ENCODE measurements at places on chromosomes 16 and 17.
A peak's percentile ranks its signal among the peaks of the same experiment; 100 is the strongest.

GRCh38 chr17:57540596-57540995, 204.5 kb downstream of the CCDC182 start:
- DNase-seq, result no peak

DNA sequence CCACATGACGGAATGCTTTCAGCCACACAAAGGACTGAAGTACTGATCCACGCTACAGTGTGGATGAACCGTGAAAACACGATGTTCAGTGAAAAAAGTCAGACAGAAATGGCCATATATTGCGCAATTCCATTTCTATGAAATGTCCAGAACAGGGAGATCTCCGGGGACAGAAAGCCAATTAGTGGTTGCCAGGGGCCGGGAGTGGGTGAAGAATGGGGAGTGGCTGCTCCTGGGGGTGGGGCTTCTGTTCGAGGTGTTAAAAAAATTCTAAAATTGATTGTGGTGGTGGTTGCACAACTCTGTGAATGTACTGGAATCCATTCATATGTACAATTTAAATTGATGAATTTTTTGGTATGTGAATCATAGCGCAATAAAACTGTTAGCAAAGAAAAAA, 154.8 kb upstream of the HSBP1 start:
- no peak for DNase-seq

- no peak for DNase-seq
These were observed 276.0 kb downstream of the MAP2K6 start for GRCh38 chr17:69690531-69690930.

DNA sequence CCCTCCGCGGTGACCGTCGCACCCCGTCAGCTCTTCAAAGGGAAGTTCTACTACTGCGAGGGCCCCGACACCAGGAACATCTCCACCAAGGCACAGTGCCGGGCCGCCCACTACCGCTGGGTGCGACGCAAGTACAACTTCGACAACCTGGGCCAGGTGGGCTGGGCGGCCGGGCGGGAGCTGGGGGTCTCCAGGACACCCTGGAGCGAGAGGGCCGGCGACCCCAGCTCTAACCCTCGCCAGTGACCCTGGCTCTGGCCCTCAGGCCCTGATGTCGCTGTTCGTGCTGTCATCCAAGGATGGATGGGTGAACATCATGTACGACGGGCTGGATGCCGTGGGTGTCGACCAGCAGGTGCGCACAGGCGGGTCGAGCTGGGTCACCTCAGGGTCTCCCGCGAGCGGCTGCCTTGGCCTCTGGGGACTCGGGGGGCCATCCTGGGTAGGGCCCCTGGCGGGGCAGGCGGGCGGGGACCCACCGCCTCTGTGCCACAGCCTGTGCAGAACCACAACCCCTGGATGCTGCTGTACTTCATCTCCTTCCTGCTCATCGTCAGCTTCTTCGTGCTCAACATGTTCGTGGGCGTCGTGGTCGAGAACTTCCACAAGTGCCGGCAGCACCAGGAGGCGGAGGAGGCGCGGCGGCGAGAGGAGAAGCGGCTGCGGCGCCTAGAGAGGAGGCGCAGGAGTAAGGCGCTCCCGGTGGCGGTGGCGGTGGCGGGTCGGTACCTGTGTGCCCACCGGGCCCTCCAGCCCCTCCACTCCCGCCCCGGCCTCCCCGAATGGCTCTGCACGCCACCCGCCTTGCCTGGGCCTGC, 13.4 kb downstream of the TPSG1 start:
- no peak for DNase-seq

- DNase-seq, result no peak
These were observed 7.0 kb upstream of the FAM83G start for GRCh38 chr17:19011581-19011980.

- DNase-seq, result no peak
These were observed 19.2 kb downstream of the AQP8 start for GRCh38 chr16:25235991-25236390.

- DNase-seq, result peak; percentile 83
These were observed 1.5 kb downstream of the TMEM102 start for GRCh38 chr17:7436556-7437368.

GRCh38 chr17:29063992-29064391, 21.1 kb downstream of the PIPOX start:
- DNase-seq, result no peak

- no peak for DNase-seq
These were observed 6.6 kb upstream of the TSPOAP1 start for GRCh38 chr17:58335061-58335731.

- DNase-seq, result no peak
These were observed 358.7 kb downstream of the GRIN2A start for GRCh38 chr16:9823510-9823909.

DNA sequence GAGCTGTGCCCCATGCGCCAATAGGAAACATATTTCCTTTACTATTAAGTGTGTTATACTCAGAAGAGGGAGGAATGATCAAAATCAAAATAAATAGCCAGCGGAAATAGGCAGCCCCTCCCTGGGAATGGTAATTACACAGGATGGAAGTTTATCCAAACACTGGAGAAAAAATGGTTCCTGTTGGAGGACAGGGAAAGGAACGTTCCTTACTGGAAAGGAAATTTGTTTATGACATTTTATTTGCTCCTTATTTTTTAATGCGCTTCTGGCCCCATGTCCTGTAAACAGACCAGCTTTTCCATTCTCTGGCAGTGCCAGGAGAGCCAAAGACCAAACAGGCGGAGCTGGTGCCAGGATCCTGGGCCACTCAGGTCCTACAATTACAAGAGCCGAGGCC, 273.7 kb downstream of the SOX9 start:
- no peak for DNase-seq

DNA sequence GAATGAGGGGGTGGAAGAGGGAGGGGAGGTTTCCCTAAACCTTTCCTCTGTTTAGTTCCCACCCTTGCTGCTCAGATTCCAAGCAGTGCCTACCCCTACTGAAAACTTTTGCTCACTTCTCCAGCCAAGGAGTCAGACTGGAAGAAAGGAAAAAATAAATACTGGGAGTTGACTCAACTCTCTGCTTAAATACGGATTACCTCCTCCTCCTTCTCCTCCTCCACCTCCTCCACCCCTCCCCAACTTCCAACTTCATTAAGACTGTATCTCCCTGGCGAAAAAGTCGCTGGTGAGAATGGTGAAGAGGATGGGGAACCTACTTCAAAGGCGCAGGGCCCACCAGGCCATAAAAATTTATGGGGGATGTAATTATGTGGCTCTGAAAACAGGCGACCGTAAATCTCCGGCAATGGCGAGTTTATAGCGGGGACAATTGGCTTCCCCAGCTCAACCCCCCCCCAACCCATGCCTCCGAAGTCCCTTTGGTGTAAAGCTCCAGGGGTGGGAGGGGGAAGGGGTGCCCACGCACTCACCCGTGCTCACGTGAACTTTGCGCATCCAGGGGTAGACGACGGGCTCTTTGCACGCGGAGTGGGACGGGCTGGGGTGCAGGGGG, 712 bp downstream of the HOXB4 start:
- DNase-seq, result no peak

DNA sequence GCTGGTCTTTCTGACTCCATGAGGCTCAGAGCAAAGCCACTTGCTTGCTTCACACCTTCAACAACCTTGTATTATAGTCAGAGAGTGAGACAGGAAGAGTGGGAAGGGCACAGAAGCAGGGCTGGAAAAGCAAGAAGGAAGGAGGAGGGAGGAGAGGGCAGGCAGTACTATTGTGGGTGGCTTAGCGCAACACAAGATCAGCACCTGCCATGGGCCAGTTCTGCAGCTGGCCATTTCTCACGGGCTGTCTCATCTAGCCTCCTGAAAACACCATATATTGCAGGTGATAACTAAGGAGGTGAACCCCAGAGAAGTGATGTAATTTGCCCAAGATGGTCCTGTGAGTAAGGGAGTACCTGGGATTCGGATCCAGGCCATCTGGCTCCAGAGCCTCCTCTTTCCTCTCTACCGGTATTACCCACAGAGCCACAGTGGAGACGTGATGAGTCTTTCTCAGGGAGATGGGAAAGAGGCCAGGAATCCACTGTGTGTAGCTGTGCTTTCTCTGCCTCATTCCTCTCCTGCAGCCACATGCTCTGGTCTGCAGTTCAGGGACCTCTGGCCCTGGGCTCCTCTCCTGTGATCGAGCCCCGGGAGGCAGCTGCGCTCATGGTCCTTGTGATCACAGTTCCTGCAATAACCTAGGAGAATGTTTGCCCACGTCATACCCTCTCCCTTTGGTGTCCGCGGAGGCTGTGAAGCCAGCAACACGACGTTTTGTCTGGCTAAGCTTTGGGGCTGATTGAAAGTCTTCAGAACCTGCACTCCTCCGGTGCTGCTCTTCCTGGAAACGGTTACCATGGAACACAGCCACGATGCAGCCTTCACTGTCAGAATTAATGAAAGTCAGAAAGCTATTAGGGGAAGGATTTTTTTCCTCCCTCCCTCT, 178.1 kb upstream of the CCL2 start:
- no peak for DNase-seq

DNA sequence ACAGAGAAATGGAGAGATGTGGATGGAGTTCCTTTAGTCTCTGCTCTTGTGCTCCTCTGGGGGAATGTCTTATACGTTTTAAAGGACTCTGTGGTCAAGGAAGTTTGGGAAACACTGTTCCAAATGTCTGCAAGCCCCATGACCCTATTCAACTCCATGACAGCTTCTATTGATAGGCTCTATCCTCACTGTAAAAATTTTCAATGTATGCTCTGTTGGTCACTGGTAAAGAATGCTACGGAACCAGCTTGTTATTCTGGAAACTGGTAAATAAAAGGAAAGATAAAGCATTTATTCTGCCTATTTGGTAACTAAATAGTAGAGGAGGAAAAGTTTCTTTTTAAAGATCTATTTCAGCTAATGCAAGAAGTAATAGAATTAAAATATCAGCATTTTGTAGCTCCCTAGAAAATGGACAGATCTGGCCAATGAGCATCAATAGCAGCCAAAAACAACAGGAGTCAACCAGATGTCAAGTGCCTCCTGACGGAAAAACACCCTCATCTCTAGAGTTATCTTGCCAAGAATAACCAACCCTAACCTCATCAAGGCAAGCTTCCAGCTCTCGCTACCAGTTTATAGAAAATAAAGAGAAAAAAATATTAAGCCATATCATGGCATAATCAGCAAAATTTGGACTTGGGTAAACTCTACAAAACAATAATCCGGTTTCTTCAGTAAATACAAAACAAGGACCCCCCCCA, 16.1 kb downstream of the GDE1 start:
- DNase-seq, result peak; percentile 32

- DNase-seq, result no peak
These were observed 199.3 kb downstream of the CDH8 start for GRCh38 chr16:61836804-61837393.

GRCh38 chr17:19345486-19346350, 16.8 kb downstream of the B9D1 start:
- no peak for DNase-seq

GRCh38 chr17:29624586-29624985, 1.9 kb upstream of the CORO6 start:
- DNase-seq, result no peak

DNA sequence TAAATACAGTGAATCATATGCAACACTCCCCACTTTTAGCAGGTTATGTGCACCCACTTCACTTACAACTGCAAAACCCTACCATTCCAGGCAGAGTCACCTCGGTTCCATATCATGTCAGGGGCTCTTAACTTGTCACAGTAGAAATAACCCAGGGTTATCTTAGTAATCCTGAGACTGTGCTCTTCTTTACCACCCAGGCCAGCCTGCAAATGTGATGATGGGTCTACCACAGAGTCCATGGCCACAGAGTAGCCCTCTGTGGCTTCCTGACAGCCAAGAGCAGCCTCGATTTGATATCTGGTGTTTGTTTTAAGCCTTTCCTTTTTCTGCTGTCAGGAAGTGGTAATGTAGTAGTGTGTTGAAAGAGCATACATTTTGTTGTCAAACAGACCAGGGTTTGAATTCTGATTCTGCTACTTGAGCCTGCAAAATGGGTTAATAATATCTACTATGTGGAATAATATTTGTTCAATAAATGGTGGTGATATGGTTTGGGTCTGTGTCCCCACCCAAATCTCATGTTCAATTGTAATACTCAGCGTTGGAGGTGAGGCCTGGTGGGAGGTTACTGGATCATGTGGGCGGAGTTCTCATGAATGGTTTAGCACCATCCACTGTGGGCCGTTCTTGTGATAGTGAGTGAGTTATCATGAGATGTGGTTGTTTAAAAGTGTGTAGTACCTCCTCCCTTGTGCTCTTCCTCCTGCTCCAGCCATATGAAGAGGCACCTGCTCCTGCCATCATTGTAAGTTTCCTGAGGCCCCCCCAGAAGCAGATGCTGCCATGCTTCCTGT, 416.5 kb downstream of the UTP18 start:
- DNase-seq, result no peak

DNA sequence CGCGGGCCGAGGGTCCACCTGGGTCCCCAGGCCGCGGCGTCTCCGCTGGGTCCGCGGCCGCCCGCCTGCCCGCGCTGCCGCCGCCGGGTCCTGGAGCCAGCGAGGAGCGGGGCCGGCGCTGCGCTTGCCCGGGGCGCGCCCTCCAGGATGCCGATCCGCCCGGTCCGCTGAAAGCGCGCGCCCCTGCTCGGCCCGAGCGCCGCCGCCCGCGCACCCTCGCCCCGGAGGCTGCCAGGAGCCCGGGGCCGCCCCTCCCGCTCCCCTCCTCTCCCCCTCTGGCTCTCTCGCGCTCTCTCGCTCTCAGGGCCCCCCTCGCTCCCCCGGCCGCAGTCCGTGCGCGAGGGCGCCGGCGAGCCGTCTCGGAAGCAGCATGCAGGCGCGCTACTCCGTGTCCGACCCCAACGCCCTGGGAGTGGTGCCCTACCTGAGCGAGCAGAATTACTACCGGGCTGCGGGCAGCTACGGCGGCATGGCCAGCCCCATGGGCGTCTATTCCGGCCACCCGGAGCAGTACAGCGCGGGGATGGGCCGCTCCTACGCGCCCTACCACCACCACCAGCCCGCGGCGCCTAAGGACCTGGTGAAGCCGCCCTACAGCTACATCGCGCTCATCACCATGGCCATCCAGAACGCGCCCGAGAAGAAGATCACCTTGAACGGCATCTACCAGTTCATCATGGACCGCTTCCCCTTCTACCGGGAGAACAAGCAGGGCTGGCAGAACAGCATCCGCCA, 504 bp downstream of the FOXC2 start:
- peak; percentile 57 for DNase-seq

GRCh38 chr16:88940862-88941817, 35.9 kb downstream of the CBFA2T3 start:
- peak; percentile 54 for DNase-seq

- DNase-seq, result peak; percentile 81
These were observed 19.6 kb upstream of the CCL2 start for GRCh38 chr17:34235389-34236028.

GRCh38 chr16:23072769-23073549, 76.3 kb downstream of the USP31 start:
- DNase-seq, result no peak

GRCh38 chr16:52470585-52470984, 76.4 kb downstream of the TOX3 start:
- no peak for DNase-seq

DNA sequence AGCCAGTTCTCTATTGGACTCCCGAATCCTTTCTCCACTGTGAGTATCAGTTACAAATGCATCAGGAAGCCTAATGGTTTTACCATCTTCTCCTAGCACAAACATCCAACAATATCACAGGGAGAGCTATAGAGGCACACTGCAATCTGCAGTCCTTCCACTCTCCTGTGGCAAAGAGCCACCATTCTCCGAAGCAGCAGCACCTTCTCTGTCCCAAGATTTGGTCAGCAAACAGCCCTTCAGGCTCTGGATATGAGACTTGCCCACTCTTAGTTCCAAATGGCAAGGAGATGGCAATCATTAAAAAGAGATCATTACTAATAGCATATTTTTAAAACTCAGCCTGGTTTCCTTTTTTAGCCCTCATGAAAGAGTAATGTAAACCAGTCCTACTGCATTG, 223.4 kb downstream of the HS3ST3A1 start:
- peak; percentile 59 for DNase-seq

- DNase-seq, result no peak
These were observed 446.7 kb downstream of the PMP22 start for GRCh38 chr17:14818469-14818868.

- DNase-seq, result no peak
These were observed 15.3 kb downstream of the TMEM204 start for GRCh38 chr16:1548727-1549126.
